DMS79 (cell line): ENCODE measurements at places on chromosomes 4 and X.
A peak's percentile ranks its signal among the peaks of the same experiment; 100 is the strongest.

- DNase-seq: no peak
Measured at GRCh38 chr4:162116095-162116779, 47.6 kb downstream of the FSTL5 start.

- DNase-seq: no peak
Measured at GRCh38 chrX:118928151-118928550, 46.3 kb upstream of the LONRF3 start.

DNA sequence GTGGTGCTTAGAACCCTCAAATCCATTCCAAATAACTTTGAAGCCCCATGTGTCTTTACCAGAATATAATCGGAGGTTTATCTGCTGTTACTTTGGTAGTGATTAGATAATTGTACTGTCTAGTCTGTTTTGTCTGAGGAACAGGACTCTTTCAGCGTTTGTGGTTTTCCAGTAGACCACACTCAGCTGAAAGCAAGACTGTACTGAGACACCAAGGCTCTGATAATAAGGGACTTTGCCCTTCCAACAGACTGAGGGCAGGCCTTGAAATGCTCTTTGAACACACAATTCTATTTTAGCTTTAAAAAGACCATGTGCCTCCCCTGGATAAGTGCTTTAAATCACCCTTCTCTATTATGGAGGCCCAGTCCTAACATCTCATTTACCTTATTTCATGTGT lies 76.1 kb downstream of the KLHL8 start:
- DNase-seq: no peak

DNA sequence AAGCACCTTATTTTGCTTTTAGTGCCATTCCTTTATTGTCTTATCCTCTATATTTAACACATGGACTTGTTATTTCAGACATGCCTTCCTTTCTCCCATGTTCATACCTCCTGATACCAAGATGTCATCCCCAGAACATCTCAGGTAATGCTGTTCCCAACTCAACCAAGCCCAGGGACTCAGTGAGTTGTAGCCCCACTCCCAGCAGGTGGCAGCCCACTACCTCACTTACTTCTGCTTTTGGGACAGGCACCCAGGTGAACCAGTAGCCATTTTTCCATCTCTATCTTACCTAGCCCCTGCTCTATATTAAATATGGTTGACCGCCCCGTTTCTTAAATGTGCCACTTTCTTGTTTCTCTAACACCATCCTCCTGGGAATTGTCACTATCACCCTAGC lies 199.0 kb downstream of the DCHS2 start:
- no peak for DNase-seq

DNA sequence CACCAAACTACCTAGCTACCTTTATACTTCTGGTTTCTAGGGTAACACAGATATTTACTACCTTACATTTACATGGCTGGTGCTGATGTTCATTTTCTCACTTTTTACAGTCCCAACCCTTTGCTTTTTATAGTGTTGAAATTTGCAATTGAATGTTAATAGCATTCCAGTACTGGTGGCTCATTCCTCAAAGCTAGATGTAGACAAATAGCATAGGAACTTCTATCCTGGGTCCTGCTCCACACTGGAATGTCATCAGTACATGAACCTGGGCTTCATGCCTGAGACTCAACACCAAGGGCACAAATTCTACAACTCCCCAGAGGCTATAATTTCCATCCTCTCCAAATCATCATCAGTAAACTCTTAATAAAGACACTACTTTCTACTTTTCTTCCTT lies 10.3 kb upstream of the TRMT2B start:
- no peak for DNase-seq

DNA sequence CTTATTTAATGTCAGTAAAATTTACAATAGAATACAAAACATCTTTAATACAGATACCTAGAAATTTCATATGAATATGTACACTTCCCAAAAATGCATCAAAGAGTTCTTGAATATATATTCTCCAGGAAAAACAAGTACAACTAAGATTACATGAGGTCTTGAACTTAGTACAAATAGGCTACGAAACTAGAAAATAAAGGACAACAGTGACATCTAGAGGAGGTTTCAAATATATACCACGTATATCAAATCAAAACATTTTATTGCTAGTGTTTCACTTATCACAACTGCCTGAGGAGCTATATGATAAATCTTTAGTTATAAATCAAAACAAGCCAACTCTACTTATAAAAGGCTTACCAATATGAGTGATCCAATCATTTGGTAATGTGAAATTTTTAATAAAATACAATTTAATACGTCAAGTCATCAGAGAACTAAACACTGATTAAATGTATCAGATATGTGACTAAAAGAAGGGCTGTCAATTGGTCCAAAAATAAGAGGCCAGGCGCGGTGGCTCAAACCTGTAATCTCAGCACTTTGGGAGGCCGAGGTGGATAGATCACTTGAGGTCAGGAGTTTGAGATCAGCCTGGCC lies 36.6 kb downstream of the ANAPC10 start:
- no peak for DNase-seq

DNA sequence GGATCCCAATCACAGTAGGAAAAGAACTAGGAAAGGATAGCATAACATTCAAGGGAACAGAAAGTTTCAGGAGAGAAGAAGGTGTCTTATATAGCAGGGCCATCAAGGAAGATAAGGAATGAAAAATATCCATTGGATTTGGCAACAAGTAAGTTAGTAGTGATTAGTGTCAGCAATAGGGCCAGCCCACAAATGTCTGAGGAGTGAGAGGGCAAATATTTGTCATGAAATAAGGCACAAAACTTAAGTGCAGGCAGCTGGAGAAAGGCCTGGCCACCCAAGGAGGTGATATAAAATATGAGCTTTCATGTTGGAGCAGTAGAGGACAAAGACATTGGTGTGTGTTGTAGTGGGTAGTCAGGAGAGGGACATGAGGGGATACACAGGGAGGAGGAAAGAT lies 132.1 kb downstream of the COL4A6 start:
- no peak for DNase-seq

DNA sequence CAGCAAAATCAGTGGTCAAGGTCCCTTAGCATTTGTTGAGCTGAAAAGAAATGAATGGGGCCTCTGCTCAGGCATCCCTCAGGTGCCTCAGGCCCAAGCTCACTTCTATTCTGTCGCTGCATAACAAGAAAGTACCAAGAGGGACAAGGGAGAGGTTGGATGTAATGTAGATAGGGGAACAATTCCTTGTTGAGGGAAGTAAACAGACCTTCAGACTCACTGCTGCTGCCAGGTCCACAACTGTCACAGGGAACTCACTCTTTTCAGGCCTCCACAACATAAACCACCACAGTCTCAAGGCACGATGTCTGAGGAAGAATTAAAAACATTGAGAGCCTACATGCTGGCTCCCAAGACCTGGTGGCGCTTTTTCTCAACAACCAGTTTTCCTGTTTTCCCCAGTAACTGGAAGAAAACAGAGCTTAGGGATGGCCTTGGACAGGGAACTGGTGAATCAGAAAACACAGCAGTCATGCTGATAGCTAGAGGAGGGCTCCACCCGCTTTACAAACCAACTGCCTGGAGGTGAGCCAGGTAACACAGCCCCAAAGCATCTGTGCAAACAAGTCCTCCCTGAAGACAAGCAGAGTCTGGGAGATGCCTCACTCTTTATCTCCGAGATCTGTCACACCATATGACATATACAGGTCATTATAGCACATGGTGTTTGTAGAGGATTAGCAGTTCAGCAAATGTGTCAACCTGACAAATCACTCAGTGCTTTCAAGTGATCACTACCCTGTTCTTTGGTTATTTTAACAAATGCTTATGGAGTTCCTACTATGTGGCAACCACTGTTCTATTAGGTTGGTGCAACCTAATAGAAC lies 14.3 kb upstream of the AWAT1 start:
- no peak for DNase-seq

GRCh38 chr4:40627540-40627939 lies 2.1 kb downstream of the RBM47 start:
- DNase-seq: no peak

GRCh38 chrX:12894074-12895030 lies 12.1 kb upstream of the TLR8 start:
- no peak for DNase-seq

- DNase-seq: no peak
Measured at GRCh38 chrX:140967036-140967435, 35.4 kb upstream of the SPANXB1 start.

DNA sequence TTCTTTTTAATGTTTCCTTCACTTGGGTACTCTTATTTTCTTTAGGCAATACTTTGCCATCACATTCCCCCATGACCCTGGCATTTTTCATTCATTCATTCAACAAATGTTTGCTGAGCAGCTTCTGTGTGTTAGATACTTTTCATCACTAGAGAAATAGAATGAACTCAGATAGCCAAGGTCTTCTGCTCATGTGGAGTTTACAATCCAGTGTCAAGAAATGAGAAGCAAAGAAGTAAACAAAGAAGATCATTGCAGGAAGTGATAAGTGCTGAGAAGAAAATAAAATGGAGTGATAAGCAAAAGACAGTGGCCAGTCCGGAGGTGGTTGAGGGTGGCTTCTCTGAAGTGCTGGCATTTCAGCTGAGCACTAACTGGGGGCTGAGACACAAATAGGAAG lies 63.1 kb downstream of the LIMCH1 start:
- no peak for DNase-seq

GRCh38 chrX:56798866-56799758 lies 70.1 kb downstream of the NBDY start:
- no peak for DNase-seq

GRCh38 chrX:115940888-115941332 lies 229.6 kb upstream of the AGTR2 start:
- no peak for DNase-seq

- DNase-seq: no peak
Measured at GRCh38 chrX:139224953-139225665, 305.4 kb upstream of the F9 start.

DNA sequence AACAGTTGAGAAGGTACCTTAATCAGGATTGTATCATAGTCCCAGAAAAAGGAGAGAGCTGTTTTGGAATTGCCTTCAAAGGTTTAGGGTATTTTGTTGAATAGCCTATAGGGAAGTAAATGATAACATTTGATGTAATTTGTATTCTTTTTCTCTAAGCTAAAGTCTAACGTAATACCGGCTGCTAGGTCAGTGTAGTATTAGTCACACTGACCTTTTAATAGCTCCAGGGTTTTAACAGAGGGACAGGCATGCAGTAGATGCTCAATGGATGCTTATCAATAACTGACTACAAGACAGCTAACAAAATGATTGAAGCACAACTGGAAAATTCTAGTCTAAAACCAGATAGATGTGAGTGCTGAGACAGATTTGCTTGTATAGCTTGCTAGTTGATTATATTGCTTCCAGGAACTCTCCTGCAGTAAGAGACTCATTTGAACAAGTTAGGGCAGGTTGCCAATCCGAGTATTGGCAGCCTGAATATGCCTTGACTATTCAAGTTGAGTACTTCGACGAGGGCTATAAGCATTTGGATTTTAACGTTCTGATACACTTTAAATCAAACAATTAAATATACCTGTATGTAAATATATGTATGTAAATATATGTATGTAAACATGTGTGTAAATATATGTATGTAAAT lies 16.5 kb upstream of the PNPLA4 start:
- no peak for DNase-seq

DNA sequence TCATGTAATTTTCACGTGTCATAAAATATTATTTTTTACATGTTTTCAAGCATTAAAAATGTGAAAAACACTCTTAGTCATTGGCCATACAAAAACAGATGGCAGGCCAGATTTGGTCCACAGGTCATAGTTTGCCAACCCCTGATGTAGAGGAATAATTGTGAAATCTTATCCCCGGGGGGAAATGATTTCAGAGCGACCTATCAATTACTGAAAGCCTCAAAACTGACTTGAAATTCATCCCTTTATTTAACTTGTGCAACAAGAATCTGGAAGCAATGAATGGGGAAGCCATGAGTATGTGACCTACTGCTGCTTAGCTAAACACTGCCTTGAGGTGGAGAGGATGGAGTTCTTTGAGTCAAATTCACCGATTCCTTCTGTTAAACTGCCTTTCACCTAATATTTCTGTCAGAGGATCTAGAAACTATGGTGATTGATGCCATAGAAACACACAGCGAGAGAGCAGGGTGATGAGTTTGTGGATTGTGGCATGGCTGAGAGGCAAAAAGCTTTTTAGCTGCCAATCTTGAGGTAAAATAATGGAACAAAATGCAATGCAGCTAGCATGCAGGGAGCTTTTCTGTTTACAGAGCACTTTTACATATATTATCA lies 30.3 kb upstream of the BRS3 start:
- peak; percentile 11 for DNase-seq

- no peak for DNase-seq
Measured at GRCh38 chr4:4425119-4425690, 38.3 kb downstream of the NSG1 start.

DNA sequence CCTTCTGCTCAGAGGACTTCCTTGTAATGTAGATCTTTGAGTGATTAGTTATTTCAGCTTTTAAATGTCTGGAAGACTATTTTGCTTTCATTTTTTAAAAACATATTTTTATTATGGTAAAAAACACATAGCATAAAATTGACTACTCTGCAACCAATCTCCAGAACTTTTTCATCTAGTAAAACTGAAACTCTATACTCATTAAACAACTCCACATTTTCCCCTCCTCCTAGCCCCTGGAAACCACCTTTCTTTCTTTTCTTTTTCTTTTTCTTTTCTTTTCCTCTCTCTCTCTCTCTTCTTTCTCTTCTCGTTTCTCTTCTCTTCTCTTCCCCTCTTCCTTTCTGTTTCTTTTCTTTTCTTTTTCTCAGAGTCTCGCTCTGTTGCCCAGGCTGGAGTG lies 230.6 kb downstream of the DLG3 start:
- DNase-seq: no peak

GRCh38 chrX:46703980-46704379 lies 54.9 kb downstream of the SLC9A7 start:
- no peak for DNase-seq

DNA sequence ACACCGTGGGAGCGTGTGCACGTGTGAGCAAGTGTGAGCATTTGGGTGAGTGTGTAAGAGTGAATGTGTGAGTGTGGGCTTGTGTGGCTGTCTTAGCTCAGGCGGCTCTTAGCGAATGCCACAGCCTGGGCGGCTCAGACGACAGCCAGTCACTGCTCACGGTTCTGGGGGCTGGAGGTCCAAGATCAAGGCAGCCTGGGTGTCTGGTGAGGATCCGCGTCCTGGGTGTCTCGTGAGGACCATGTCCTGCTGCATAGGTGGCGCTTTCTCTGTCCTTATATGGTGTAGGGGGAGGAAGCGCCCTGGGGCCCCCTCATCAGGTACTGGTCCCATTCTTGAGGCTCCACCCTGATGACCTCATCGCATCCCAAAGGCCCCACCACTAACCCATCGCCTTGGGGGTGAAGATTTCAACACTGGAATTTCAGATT lies 4.5 kb downstream of the DOK7 start:
- DNase-seq: no peak

- DNase-seq: peak; percentile 42
Measured at GRCh38 chr4:38563707-38564495, 100.1 kb upstream of the KLF3 start.

GRCh38 chrX:118558926-118559325 lies 63.3 kb downstream of the DOCK11 start:
- DNase-seq: no peak
